ENCODE measurements at places on chromosomes 3 and 15.

- DNase-seq, result no peak
These were observed 111.5 kb downstream of the TBL1XR1 start for GRCh38 chr3:177085794-177086193.

DNA sequence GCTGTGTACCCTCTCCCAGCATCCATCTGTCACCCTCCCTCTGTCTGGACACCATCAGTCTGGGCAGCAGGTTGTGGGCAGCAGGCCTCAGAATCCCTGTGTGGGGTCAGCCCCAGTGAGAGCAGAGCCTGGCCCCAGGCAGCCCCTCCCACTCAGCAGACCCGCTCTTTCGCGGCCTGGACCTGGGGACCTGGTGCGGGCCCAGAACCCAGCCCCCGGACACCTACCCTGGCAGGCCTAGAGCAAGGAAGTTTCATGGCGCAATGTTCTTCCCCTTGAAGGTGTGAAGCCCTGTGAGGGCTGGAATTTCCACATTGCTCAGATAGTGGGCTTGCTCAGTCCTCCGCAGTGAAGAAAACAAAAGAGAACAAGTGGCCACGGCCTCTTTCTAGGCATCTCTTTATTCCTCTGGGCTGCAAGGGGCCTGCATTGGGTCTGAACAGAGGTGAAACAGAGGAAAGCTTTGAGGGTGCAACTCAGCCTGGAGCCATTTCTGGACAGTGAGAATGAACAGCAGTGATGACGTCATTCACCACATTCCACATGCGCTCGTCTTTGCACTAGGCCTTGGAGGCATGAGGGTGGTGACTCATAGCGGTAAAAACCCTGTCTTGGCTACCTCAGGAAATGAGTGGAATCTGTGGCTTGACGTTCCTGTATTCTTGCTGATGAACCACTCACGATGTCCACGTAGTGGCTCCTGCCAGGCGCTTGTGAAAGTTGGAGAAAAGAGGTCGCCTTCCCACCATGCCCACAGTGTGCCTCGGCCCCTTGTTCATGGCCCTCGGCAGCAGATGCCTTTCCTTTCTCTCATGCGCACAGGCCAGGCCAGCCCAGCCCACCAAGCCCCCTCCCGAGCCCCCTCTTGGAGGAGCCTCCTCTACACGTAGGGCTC lies 66.1 kb downstream of the SLC30A4 start:
- DNase-seq, result peak; percentile 70

DNA sequence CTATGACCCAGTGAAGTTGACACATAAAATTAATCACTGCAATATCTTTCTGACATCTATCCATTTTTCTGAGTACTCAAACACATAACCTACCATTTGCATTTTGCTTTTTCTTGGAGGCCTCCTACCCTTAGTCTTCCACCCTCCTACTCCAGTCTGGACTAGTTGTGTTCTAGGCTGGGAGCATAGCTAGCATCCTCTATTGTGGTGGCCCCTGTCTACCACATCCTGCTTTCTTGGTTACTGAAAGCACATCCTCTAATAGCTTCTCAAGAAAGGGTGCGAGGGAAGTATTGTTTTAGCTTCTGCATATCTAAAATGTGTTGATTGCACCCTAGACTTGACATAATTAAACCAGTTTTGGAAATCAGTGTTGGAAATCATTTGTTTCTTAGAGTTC lies 176.5 kb downstream of the THSD4 start:
- DNase-seq, result no peak

DNA sequence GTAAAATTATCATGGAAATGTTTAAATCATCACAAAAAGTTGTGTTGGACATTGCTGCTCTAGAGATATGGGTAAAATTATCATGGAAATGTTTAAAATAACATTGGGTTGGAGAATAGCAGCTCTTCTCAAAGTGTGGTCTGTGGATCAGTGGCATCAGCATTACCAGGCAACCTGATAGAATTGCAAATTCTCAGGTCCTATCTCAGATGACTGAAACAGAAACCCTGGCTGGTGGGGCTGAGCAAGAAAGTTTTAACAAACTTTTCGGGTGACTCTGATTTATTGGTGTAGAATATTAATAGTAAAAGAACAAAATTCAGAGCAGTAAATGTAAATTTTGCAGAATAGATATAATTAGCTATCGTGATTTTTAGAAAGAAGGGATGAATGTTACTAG lies 28.9 kb downstream of the NXPE3 start:
- DNase-seq, result no peak

DNA sequence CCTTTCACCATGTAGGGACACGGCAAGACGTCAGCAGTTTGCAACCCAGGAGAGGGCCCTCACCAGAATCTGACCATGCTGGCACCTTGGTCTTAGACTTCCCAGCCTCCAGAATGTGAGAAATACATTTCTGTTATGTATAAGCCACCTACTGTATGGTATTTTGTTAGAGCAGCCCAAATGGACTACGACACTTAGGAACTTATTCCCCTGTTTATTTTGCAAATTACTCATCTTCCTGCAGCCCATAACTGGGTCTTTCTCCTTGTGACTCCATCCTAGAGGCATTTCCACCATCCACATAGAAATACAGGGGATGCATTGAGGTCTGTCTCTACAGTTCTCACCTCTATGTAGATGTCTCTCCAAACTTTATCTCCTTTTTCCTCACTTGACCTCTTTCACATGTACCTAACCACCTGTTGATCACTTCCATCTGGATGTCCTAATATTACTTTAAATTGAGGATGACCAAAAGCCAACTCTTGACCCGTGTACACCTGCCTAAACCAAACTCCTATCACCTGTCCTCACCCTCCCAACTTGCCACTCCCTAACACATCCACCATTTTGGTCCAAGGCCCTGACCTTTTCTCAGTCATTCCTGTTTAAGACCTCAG lies 406.0 kb upstream of the WNT5A start:
- no peak for DNase-seq

GRCh38 chr15:100335335-100335999 lies 6.3 kb downstream of the ADAMTS17 start:
- no peak for DNase-seq

GRCh38 chr15:31136016-31136415 lies 34.5 kb upstream of the TRPM1 start:
- no peak for DNase-seq

DNA sequence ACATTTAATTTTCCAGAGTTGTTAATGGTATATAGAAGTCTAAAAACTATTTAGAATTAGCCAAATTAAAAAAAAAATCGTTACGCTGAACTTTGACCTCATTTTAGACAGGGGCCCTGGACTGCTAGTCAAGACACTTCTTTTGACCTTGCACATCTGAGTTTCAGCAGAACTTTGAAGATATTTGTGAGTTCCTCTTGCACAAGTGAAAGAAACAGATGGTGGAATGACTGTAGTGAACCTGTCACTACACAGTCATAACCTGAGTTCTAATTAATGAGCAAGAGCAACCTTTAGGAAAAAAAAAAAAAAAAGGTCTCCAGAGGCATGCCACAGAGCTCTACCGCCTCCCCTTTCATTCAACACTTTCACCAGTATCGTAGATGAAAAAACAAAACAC lies 5.3 kb downstream of the MYO5C start:
- DNase-seq, result no peak

DNA sequence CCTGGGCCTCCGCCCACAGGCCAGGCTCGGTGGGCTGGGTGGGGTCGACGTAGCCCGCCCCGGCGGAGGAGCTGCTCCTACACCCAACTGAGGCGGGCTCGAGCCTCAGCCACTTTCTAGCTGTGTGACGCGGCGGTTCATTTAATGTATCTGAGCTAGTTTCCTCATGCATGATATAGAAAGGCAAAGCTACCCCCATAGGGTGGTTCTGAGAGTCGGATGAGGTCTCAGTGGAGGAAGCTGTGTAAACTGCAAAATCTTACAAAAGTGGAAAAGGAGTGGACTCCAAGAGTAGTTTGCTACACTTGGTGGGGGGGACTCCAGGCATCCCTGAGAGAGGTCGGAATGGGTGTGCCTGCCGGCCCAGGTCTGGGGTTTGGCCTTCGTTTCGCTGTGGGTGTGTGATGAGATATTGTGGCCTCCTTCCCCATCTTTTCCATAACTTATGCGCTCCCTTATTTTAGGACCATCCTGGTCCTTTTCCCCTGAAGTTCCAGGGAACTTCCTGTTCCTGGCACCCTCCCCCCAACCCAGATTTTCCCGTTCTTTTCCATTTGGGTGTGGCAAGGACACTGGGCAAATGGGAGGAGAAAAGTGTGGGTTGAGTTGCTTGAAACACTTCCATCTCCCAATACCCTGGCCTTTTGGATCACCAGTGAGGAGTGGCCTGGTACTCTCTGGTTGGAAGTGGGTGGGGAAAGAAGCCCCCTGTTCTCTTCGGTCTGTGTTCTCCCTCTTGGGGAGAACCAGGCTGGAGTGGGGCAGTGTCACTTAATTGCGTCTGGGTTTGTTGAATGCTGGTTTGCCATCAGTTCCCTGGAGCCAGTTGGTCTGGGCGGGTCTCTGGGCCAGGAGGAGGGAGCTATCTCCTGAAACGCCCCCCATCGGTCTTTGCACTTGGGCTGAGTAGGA lies 1.1 kb downstream of the PDIA5 start:
- DNase-seq, result peak; percentile 15

- DNase-seq, result no peak
These were observed 11.3 kb downstream of the SETD2 start for GRCh38 chr3:47152578-47152977.

DNA sequence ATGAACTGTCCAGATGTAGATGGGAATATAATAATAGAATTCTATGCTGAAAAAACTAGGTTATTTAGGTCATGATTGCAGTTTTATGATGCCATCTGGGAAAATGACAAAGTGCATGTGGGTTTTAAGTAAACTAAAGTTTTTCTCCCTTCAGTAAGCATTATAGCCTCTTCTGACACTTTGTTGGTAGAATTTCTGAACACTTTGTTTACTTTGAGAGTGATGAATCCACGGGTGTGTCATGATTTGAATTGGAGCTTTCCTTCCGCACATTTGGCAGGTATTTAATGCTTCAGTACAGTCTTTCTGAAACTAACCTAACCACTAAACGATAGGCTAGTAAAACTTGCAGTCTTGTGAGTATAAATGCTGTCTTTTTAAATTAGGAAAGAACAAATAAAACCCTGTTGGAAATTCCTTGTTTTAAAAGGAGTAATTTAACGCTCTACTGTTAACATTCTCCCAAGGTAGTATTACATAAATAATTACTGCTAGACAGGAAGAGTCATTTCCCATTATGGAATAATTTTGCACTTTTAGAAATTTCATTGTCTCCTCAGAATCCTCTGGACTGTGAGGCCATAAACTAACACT lies 7.0 kb downstream of the FILIP1L start:
- DNase-seq, result no peak

- no peak for DNase-seq
These were observed 28.5 kb downstream of the ARHGEF3 start for GRCh38 chr3:56772952-56773938.

DNA sequence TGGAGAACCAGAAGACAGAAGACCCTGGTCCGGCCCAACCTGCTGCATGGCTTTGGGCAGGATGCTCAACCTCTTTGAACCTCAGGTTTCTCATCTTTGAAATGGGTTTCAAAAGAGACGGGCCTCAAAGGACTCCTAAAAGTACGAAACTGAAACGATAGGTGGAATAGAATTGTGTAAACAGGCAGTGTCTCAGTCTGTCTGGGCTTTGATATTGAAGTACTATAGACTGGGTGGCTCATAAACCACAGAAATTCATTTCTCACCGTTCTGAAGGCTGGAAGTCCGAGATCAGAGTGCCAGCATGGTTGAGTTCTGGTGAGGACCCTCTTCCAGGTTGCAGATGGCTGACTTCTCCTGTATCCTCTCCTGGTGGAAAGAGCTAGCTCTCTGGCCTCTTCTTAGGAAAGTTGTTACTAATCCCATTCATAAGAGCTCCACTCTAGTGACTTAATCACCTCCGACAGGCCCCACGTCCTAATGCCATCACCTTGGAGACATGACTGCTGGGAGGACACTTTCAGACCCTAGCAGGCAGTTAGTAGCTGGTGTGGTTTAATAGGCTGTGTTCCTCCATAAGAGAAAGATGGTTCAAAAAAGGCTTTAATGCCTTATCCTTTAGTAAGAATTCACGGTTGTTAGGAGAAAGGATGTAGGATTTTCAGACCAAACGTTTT lies 35.7 kb downstream of the SSUH2 start:
- DNase-seq, result no peak

GRCh38 chr15:86765281-86765680 lies 685.6 kb downstream of the AGBL1 start:
- DNase-seq, result no peak

- DNase-seq, result no peak
These were observed 96.0 kb downstream of the C3orf70 start for GRCh38 chr3:185056908-185057307.

DNA sequence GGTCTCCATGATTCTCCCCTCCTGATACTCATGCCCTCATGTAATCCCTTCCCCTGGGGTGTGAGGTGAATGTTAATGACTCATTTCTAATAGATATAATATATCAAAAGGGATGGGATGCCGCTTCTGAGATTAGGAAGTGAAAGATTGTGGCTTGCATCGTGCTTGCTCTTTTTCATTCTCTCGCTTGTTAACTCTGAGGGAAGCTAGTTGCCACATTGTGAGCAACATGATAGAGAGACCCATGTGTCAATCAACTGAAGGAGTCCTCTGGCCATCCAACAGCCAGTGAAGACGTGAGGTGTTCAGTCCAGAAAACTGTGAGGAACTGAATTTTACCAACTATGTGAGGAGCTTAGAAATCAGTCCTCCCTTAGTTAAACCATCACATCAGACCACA lies 28.9 kb upstream of the DRD3 start:
- no peak for DNase-seq

DNA sequence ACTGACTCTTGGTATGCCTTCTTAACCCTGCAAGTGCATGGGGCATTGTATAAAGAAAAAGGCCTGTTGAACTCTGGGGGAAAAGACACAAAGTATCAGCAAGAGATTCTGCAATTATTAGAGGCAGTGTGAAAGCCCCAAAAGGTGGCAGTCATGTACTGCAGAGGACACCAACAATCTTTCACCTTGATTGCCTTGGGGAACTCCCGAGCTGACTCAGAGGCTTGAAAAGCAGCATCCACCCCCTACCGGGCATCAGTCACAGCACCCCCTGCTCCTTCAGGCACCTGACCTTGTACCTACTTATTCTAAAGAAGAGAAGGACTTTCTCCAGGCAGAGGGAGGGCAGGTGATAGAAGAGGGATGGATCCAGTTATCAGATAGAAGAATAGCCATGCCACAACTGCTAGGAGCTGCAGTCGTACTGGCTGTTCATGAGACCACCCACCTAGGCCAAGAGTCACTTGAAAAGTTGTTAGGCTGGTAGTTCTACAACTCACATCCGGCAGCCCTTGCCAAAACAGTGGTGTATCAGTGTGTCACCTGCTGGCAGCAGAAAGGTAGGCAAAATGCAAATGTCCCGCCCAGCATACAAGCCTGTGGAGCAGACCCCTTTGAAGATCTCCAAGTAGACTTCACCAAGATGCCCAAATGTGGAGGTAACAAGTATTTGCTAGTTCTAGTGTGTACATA lies 241.6 kb upstream of the CNTN6 start:
- no peak for DNase-seq

GRCh38 chr3:33543601-33544000 lies 103.4 kb upstream of the UBP1 start:
- no peak for DNase-seq
